Karpas-422 (cell line): ENCODE measurements at places on chromosomes 7 and 10. TPM values are rescaled to one million over a fixed set of nuclear protein-coding genes. Genes with fewer than 3 reads are reported as not detected.

DNA sequence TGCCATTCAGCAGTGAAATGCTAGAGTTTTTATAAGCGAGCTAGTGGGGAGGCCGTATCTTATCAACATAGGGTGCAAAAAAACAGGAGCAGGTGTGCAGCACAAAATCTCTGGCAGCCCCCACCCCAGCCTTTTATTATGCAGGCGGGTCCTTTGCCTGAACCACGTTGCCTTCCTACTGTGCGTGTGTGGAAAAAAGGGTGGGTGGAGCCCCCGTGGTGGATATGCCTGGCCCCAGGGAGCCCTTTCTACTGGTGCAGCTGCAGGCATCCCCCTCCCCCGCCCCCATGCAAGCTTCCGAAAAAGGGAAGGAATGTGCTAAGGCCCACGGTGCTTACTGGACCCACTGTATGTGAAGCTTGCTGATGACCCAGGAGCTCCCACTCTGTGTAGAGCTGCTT lies 175.9 kb downstream of the USP6NL start:
- DNase-seq = no peak

Gene HEPACAM2
- 0.30 TPM in 1 of 2 replicates, not detected in the other for total RNA-seq

Gene CPED1
- 0.04 and 1.2 TPM in 2 replicates for total RNA-seq

DNA sequence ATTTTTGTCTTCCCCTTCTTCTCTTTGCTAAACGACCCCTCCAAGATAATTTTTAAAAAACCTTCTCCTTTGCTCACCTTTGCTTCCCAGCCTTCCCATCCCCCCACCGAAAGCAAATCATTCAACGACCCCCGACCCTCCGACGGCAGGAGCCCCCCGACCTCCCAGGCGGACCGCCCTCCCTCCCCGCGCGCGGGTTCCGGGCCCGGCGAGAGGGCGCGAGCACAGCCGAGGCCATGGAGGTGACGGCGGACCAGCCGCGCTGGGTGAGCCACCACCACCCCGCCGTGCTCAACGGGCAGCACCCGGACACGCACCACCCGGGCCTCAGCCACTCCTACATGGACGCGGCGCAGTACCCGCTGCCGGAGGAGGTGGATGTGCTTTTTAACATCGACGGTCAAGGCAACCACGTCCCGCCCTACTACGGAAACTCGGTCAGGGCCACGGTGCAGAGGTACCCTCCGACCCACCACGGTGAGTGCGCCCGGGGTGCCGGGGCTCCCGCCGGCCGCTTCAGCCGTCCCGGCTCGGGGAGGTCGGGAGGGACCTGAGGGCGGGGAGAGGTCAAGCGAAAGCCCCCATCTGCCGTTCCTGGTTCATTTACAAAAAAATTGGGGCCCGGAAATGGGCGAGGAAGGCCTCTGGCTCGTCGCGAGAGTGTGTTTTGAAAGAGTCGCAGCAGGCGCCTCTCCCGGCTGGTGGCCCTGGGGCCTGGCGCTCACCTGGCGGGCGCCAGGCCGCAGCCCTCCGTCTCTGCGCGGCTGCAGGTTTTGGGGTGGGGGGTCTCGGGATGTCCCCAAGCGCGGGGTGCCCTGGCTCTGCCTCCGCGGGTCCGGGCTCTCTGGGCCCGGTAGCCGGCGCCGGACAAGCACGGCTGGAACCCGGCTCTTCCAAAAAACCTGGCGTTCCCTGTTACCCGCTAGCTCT lies 1.2 kb downstream of the GATA3 start:
- no peak for DNase-seq

GRCh38 chr7:90244565-90244908 lies 437 bp upstream of the CFAP69 start:
- no peak for DNase-seq

Gene GIMAP1
- 0.07 TPM in 1 of 2 replicates, not detected in the other for total RNA-seq

Gene SLC16A9
- not detected in 2 replicates for total RNA-seq

Gene FAM25C
- not detected in 2 replicates for total RNA-seq

- no peak for DNase-seq
Measured at GRCh38 chr7:106372595-106373318, 88.0 kb upstream of the NAMPT start.

- peak; percentile 88 for DNase-seq
Measured at GRCh38 chr10:110600487-110601101, 33.1 kb downstream of the SMC3 start.

Gene RARRES2
- total RNA-seq = not detected in 2 replicates

Gene ARHGAP22
- total RNA-seq = 0.07 and 6.1 TPM in 2 replicates

Gene CLEC2L
- not detected in 2 replicates for total RNA-seq

DNA sequence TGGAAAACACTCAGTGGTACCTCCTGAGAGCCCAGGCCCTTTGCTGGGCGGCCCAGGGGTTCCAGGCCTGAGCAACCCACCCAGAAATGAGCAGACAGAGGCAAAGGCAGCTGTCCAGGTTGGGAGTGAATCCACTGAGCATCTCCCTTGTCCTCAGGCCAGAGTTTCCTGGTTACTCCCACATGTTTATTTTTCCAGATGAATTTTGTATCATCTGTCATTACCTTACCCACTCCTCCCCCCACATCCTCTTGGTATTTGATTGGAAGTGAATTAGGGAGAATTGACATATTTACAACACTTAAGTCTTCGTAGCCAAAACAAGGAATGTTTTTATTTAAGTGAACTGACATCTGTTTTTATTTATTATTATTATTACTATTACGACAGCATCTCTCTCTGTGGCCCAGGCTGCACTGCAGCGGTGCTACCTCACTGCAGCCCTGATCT lies 13.2 kb upstream of the LMBR1 start:
- no peak for DNase-seq

DNA sequence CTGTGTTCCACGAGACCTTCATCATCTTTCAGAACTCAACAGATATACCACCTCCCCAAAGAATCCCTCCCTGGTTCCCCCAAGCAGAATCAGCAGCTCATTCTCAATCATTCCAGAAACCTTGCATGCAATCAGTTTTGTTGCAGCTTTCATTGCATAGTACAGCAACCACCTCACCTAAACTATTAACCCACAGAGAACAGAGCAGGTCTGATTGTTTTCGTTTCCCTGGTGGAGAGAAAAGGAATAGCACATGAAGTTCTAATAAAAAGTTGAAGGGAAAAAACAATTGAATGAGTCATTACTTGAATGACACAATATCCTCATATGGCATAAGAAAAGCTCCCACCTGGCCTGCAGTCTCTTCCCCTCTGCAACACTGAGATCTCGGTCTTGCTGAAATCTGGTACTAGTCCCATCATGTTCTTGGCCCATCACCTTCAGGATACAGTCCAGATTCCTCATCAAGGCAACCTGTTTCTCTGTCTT lies 147.1 kb upstream of the GDF10 start:
- no peak for DNase-seq
